ENCODE measurements at places on chromosomes 5 and 9.

- DNase-seq, result no peak
Measured at GRCh38 chr9:123883634-123884033, 46.3 kb downstream of the DENND1A start.

GRCh38 chr5:127993476-127993875 lies 90.1 kb upstream of the SLC12A2 start:
- no peak for DNase-seq

GRCh38 chr5:14424011-14424685 lies 157.4 kb upstream of the OTULINL start:
- no peak for DNase-seq

DNA sequence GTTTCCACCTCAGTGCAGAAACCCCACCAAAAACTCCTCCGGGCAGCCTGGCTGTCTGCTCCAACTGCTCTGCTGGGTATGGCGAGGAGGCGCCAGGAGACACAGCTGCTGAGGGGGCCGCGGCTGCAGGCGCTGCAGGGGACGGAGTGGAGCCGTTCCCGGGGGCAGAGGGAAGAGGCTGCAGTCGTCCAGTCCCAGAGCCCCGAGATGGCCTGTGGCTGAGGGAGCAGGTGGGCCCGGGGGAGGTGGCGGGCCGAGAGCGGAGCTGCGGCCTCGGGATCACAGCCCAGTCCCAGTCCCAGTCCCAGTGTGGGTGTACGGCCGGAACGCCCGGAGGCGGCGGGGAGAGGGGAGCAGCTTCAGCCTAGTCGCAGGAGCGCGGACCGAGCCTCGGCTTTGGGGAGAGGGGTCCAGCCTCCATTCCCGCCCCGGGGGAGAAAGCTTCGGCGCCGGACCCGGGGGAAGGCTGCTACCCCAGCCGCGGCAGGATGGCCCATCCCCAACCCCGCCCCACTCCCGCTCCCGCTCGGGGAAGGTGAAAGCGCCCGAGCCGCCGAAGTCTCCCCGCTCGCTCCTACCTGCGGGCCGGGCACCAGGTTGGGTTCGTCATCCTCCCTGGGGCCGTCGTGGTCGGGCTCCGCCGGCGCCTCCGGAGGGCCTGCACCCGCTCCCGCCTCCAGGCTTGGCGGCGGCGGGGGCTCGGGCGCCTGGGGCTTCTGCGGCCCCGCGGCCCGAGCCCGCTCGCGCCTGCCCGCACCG lies 513 bp downstream of the FAM193B start:
- DNase-seq, result peak; percentile 21

- peak; percentile 52 for DNase-seq
Measured at GRCh38 chr5:134609232-134609851, 23.3 kb downstream of the SAR1B start.

DNA sequence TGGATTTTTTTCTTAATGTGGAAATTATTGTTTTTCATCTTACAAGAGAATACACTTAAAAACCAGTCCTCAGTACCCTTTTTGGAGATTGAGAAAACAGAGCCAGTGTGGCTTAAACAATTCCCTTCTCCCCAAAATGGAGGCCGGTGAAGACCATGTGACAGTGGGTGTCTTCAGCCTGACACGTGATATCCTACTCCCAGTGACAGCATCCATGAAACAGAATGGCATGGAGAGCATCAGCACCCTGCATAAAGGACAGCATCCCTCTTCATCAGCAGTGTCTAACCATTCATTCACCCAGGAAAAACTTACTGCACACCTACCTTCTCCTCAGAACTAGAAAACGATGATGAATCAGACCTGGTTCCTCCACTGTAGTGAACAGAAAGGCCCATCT lies 103.4 kb upstream of the RAI14 start:
- DNase-seq, result no peak

GRCh38 chr5:157443041-157443549 lies 16.9 kb upstream of the NIPAL4 start:
- DNase-seq, result no peak

- no peak for DNase-seq
Measured at GRCh38 chr5:7053528-7054209, 340.4 kb downstream of the TENT4A start.

DNA sequence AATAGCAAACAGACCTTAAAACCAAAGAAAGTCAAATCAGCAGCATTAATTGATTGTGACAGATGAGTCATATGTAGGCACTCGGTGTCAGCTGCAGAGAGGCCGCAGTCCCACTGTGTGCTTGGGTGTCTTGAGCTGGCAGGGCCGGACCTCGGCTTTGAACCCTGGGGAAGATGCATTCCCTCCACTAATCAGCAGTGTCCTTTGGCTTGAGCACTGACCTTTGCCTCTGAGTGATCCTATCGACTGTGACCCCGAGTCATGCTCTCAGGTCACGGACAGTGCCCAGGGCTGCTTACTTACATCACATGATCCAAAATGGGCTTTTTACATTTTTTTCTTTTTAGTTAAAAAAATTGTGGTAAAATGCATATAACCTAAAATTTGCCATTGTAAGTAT lies 188.7 kb downstream of the GADD45G start:
- peak; percentile 10 for DNase-seq

Measured in Caki2 (cell line).